Chondrocyte (in vitro differentiated cells): ENCODE measurements at places on chromosomes 7 and 10. TPM values are rescaled to one million over a fixed set of nuclear protein-coding genes. Genes with fewer than 3 reads are reported as not detected.

- DNase-seq: no peak
Observed at GRCh38 chr10:7173948-7174347, 236.9 kb downstream of the SFMBT2 start.

The MOGAT3 gene
- total RNA-seq: not detected in 3 replicates

The SRI gene
- total RNA-seq: 87.3 to 99.9 TPM (median 98.8 TPM) in 3 replicates

DNA sequence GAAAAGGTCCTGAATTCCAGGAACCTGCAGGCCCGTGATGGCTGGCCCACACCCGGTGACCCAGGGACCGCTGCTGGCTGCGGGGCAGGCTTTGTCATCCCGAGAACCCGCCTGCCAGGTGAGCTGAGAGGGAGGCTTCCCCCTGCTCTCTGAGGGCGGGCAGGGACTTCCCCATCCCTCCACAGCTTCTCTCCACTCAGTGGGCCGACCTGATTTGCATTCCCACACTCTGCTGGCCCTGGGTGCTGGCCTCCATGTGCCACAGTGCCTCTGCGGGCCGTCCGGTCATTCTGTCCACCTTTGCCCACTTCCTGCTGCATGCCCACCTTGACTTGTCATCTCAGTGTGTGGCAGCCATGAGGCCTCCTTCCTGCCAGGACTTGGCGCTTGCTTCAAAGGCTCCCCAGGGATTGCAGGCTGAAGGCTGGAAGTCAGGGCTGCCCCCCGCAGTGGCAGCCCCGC, 35.3 kb downstream of the PALD1 start:
- DNase-seq: no peak

GRCh38 chr7:26842897-26843296, 21.5 kb downstream of the SKAP2 start:
- DNase-seq: no peak

DNA sequence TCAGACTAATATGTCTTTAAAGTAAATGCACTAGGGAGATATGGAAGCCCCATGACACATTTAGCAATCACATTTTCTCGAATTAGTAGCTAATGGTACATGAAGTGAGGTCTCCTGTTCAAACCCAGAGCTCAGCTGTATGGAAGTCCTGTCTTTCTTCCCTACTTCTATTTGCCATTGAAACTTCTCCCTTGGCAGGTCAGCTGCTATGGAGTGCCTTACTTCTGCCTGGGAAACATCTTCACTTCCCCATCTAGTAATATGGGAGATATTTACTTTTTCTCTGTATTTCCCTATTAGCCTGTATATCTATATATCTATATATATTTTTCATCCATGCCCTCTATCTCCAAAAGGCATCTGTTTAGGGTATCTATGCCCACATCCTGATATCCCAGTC, 225.3 kb upstream of the INHBA start:
- DNase-seq: no peak

DNA sequence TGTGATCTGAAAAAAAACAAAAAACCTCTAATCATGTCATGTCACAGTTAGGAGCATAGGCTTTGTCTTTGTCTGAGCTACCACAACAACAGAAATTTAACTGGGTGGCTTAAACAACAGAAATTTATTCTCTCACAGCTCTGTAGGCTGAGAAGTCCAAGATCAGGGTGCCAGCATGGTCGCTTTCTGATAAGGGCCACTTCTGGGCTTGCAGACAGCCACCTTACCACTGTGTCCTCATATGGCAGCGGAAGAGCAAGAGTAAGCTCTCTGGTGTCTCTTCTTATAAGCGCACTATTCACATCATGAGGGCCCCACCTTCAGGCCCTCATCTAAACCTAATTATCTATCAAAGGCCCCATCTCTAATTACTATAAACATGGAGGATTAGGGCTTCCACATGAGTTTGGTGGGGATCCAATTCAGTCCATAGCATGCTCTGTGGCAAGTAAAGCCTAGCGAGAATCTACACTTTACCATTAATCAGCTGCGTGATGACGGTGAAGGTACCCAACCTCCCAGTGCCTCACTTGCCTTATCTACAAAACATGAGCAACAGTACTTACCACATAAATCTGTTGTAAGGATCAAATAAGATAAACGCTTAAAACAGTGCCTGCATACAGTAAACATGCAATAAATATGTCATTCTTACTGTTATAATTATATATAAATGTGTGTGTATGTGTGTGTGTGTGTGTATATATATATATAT, 17.3 kb downstream of the ZNF438 start:
- no peak for DNase-seq

The ZNRF2 gene
- 4.8 to 5.3 TPM (median 5.1 TPM) in 3 replicates for total RNA-seq

- DNase-seq: no peak
Observed at GRCh38 chr10:75532253-75532924, 101.0 kb downstream of the LRMDA start.

The GLI3 gene
- total RNA-seq: 11.7 to 37.8 TPM (median 12.1 TPM) in 3 replicates
